ENCODE measurements at places on chromosomes 16 and 17. TPM values are rescaled to one million over a fixed set of nuclear protein-coding genes. Genes with fewer than 3 reads are reported as not detected.

GRCh38 chr17:79670537-79671084, 59.8 kb upstream of the RBFOX3 start:
- no peak for DNase-seq

Gene CACNA1H
- 2.1 TPM for total RNA-seq

- no peak for DNase-seq
These were observed 11.5 kb downstream of the TRIM25 start for GRCh38 chr17:56902348-56902747.

- DNase-seq: no peak
These were observed 116.7 kb downstream of the RBFOX1 start for GRCh38 chr16:7449306-7449705.

GRCh38 chr17:71725811-71726210, 395.0 kb upstream of the SOX9 start:
- no peak for DNase-seq

Gene RND2
- total RNA-seq: 0.29 TPM

DNA sequence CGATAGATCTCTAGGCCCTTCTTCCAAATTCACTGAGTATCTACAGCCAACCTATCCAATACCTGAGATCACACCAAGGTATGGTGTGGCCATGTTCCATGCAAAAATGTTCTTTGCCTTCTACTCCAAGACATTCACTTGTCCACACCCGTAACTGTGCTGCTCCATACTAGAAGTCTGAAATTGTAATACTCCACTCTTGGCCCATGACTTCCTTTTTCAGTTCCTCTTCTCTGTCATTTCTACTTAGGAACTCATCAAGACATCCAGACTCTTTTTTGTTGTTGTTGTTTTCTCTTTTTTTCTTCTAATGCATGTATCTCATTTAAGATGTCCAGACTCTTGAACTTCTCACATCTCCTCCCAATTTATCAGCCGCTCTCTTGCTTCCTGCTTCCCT, 42.5 kb upstream of the KSR1 start:
- DNase-seq: no peak

- DNase-seq: no peak
These were observed 23.7 kb upstream of the RCVRN start for GRCh38 chr17:9928601-9929333.

DNA sequence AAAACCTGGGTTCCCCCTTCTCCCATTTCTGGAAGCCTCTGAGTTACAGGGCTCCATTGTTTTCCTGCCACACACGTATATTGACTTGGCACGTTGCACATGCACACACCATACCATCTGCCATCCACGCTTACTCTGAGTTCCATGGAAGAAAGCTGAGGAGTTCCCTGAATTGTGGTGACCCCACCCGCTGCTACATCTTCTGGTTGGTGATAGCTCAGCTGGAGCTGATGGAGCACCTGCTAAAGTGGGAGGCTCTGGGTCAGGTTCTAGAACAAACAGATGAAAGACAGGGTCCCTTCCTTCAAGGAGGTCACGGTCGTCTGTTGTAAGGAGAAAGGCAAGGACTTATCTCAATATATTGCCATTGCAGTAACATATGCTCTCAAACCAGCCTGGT, 41.1 kb downstream of the TMEM11 start:
- DNase-seq: no peak

DNA sequence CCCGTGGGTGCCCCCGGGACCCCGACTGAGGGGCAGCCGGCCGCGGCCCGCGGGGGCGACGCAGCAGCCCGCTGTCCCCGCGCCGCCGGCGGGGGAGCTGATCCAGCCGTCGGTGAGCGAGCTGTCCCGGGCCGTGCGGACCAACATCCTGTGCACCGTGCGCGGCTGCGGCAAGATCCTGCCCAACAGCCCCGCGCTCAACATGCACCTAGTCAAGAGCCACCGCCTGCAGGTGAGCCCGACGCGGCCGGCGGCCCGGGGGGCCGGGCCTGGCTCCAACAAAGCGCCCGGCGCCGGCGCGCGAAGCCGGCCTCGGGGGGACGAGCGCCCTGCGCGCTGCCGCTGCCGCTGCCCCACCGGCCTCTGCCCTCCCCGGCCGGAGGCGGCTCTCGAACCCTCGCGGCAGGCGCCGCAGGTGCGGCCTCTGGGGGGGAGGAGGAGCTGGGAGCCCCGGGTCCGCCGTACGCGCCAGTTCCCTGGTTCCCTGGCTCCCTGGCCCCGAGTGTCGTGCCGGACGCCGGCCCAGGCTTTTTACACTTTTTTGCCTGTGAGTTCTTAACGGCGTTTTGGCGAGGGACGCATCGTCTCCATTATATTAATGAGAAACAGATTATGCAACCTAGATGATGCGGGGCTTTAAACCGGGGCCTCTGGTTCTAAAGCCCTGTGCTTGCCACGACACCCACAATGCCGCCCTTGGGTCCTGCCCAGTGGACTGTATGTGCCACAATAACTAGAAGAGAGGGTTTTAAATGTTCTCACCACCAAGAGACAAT, 521 bp downstream of the ATMIN start:
- no peak for DNase-seq

DNA sequence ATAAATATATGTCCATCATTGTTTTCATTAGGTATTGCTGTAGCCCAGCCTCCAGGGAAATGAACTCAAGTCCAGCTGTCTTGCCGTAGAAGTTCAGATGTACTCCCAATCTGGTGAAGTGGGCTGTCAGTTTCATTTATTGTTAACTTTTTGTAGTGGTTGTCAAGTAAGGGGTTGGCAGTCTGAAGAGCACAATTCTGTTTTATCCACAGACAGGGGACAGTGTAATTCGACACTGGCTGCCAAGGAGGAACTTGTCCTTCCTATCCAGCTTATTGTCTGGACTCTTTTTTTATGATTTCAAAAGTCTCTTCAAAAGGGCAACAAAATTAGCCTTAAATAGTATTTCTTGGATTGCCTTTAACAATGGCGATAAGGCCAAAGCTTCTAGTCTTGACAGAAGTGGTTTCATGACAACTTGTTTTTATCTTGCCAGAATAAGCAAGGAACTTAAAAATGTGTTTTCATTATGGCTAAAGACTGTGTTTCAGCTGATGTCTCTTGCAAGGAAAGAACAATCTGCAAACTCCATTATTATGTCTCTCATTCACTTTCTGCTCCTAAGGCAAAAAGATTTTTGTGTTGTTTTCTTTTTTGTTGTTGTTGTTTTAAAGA, 73.9 kb upstream of the TANC2 start:
- no peak for DNase-seq

Gene ZSCAN10
- total RNA-seq: 0.15 TPM

DNA sequence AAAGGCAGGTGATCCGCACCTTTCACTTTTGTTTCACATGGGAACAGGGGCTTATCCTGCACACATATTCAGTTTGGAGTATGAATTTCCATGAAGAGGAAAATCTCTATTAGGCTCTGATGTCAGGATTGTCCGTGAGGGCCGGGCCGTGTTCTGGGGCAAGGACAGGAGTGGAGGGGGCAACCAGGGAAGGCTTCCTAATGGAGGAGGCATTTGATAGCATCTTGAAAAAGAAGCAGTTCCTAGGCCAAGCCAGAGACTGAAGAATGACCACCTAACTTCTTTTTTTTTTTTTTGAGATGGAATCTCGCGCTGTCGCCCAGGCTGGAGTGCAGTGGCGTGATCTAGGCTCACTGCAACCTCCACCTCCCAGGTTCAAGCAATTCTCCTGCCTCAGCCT, 174.2 kb downstream of the SEC14L1 start:
- no peak for DNase-seq

GRCh38 chr16:49883076-49884014, 27.4 kb upstream of the ZNF423 start:
- DNase-seq: no peak

DNA sequence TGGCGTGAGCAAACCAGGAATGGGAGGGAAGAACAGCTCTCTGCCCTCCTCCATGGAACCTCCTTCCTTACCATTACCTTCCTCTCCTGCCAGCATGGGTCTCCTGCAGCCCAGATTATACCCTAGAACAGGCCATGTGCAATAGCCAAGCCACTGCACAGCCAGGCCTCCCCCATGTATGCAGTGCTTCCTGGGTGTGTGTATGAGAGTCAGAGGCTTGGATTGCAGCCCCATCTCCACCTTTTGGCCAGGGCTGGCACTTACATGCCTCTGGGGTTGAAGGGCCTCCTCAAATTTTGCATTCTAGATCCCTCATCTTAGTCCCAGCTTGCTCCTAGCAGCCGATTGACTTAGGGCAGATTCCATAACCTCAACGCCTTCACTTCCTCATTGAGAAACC, 133.7 kb downstream of the GSG1L start:
- no peak for DNase-seq

DNA sequence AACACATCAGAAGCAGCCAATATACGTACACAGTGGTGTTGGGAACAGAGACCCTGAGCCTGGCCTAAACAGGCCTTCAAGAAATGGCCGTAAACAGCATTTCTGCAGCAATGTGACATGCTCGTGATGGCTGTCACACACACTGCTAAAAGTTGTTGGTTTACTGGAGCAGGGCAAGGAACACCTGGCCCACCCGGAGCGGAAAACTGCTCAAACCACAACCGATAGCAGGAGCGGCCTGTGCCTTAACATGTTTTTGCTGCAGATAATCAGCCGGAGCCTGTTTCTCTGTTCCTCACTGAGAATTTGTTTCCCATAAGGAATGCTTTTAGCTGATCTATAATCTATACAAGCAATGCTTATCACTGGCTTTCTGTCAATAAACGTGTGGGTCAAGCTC, 6.0 kb upstream of the DPEP1 start:
- no peak for DNase-seq

Gene PRSS8
- not detected for total RNA-seq

DNA sequence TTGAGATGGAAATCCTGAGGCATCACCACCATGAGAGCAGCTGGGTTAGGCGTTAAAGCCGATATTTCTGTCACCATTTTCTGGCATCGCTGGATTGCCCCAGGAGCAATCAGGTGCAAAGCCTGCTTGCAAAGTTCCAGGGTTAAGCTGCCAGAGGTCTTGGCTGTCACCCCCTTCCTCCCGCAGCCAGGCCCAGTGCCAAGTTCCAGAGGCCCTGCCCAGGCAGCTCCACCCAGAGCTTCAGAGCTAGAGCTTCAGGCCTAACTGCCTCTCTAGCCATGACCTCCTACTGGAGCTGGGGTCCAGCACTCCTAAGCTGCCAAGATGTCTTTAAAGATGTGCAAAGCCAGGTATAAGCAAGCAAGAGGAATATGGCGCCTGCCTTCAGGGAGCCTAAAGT, 8.8 kb upstream of the TMEM238L start:
- DNase-seq: no peak

Gene KRTAP9-6
- total RNA-seq: not detected

DNA sequence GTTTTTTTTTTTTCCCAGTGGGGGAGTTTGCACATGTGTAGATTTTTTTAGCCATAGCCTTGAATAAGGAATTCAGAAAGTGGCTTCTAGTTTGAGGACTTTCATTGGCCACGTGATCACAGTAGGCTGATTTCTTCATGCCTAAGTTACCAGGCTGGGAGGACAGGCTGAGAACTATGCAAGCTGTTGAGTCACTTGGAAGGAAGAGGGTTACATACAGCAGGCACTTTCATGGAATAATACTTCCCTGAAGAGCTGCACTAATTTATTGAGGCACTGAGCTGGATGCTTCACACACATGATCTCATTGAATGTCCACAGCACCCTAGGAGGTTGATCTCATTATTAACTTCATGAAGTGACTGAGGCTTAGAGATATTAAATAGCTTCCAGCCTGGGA, 22.8 kb downstream of the PRKCB start:
- no peak for DNase-seq

GRCh38 chr17:38922538-38923297, 2.7 kb upstream of the LASP1NB start:
- DNase-seq: no peak

Gene CDR2L
- 0.20 TPM for total RNA-seq

Gene NUDT16L1
- 53.7 TPM for total RNA-seq

Gene EFNB3
- total RNA-seq: 0.11 TPM

Gene XYLT2
- total RNA-seq: 41.1 TPM

DNA sequence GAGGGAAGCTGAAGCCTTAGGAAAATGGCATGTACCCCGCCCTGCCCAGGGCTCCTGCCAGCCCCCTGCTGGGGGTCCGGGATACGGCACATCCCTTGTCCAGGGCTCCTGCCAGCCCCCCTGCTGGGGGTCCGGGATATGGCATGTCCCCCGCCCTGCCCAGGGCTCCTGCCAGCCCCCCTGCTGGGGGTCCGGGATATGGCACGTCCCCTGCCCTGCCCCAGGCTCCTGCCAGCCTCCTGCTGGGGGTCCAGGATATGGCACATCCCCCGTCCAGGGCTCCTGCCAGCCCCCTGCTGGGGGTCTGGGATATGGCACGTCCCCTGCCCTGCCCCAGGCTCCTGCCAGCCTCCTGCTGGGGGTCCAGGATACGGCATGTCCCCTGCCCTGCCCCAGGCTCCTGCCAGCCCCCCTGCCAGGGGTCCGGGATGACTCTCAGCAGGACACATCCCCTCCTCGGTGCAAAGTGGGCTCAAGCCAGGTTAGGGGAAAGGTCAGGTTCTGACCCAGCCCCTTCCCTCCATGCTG, 43.2 kb downstream of the RPH3AL start:
- DNase-seq: no peak

Gene TBC1D3H
- total RNA-seq: not detected

GRCh38 chr17:73697872-73698271, 53.6 kb upstream of the SDK2 start:
- DNase-seq: no peak

GRCh38 chr17:14355556-14355955, 54.7 kb downstream of the HS3ST3B1 start:
- DNase-seq: no peak

DNA sequence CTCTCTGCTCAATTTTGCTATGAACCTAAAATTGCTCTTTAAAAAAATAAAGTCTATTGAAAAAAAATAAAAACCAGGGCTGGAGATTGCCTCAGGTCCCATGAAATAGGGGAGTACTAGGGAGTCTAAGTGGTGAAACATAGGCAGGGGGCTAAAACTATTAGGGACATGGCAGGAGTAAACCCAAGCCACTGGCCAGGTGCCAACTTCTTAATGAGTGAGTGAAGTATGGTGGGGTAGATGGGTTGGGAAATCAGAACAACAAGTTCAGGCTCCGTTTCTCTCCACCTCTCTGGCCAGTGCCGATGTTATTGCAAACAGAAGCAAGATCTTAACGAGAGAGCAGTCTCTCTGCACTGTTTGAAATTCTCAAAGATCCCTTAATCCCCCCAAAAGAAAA, 322.4 kb upstream of the CDH5 start:
- no peak for DNase-seq

DNA sequence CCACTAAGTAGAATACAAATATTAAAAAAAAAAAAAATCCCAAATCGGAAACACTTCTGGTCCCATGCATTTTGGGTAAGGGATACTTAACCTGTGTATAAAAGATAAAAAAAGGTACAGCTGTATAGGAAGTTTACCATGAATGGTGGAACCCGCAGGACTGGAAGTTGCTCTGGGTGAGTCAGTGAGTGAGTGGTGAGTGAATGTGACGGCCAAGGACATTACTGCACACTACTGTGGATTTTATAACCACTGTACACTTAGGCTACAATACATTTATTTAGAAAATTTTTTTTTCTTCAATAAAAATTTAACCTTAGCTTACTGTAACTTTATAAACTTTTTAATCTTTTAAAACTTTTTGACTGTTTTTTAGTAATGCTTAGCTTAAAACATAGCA, 71.3 kb upstream of the BCAR1 start:
- no peak for DNase-seq
